ENCODE measurements at places on chromosomes 2 and 18.

DNA sequence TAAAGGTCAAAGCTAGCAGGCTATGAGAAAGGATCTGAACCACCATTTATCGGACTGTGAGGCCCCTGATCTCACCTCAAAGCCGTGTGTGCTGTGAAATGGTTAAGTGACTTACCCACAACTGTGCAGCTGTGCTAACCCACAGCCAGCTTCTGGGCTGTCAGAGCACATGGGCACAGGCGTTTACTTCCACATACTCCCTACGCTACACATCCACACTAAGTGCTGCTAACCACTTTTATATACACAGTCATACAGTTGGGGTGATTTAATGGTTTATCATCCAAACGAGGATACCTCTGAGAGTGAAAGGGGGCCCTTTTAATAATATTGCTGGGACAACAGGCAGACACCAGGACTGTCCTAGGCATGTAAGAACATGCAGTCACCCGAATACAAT lies 37.3 kb downstream of the CYRIA start:
- DNase-seq = no peak

GRCh38 chr18:41828137-41828536 lies 126.9 kb upstream of the PIK3C3 start:
- no peak for DNase-seq

- DNase-seq = no peak
Observed at GRCh38 chr2:54404270-54404669, 51.9 kb upstream of the SPTBN1 start.

DNA sequence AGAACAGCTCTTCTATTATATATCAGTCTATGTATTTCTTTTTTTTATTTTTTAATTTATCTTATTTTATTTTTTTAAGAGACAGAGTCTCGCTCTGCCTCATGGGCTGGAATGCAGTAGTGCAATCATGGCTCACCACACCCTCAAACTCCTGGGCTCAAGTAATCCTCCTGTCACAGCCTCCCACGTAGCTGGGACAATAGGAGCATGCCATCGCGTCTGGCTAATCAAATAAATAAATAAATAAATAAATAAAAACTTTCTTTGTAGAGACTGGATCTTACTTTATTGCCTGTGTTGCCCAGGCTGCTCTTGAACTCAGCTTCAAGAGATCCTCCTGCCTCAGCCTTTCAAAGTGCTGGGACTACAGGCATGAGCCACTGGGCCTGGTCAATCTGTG lies 117.0 kb downstream of the RBMS1 start:
- no peak for DNase-seq

- DNase-seq = peak; percentile 25
Observed at GRCh38 chr18:62526098-62527025, 3.5 kb downstream of the ZCCHC2 start.

GRCh38 chr2:237421542-237422116 lies 7.7 kb upstream of the COL6A3 start:
- no peak for DNase-seq

Measured in NCI-H187 treated with DMSO at 0.1 percent for 48 hours (cell line).